ENCODE measurements at places on chromosomes 12 and 14.
A peak's percentile ranks its signal among the peaks of the same experiment; 100 is the strongest.

DNA sequence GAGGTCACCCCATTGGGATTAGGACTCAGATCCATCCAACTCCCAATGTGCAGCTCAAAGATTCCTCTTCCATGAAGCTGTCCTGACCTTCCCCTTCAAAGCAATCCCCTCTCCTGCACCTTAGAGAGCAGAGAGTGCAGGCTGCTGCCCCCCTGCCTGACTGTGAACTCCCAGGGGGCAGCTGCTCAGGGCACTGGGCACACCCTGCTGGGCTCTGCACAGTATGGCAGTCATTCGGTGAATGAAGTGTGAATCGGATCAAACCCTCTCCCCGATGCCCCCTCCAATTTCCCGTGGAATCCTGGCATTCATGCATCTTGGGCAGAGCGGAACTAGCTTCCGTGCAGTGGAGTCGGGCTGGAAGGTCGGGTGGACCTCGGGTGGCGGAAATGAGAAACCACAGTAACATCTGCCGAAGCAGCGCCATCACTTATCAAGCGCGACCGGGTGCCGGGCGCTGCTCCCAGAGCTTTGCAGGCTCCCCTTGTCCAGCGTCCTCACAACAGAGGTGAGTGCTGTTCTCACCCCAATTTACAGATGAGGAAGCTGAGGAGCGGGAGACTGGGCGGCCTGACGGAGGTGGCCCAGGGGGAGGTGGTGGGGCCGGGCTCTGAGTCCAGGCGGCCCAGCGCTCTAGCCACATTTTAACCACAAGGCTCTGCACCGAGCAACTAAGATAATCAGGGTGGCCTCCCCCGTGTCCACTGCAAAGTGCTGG lies 14.7 kb downstream of the GALNT9 start:
- no peak for DNase-seq

DNA sequence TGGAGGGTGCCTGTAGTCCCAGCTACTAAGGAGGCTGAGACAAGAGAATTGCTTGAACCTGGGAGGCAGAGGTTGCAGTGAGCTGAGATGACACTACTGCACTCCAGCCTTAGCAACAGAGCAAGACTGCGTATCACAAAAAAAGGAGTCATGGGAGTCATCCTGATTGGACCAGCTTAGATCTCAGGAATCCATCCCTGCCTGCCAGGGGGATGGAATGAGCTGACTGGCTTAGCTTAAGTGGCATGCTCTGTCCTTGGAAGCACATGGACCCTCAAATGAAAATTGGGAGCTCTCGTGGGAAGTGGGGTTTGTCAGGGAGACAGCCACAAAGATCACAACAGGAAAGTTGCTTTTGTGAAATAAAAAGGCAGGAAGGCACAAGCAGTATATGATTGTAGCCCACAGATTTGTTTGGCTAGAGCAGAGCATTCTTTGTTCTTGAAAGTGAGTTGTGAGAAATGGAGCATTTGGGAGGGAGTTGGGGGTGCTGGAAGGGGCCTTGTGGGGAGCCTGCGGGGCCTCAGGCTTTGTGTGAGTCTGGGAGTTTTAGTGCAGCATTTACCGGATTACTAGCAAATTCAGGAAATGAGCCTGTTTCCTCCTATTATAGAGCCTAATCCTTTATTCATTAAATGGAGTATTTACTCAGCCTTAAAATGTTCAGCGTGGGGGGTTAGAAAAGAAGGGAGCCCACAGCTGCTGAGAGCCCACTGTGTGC lies 30.7 kb downstream of the DGLUCY start:
- no peak for DNase-seq

DNA sequence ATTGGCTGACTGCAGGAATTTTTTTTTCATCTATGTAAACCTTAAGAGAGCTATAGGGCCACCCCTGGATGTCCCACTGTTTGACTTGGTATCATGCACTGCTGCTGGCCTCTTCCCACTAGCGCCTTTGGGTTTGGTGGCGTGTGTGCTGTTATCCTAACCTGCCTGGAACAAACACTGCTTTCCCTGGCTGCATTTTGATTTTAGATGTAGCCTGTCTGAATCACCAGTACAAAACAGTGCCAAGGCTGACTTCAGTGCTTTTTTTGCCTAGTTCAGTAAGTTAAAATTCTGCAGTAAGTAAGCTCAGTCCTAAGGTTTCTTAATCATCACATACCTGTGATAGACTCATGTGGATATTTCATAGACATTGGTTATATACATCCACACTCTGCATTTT lies 99.2 kb downstream of the EML1 start:
- DNase-seq: no peak

GRCh38 chr12:77686760-77687159 lies 143.9 kb upstream of the NAV3 start:
- no peak for DNase-seq

- no peak for DNase-seq
Measured at GRCh38 chr12:77685112-77685511, 145.6 kb upstream of the NAV3 start.

DNA sequence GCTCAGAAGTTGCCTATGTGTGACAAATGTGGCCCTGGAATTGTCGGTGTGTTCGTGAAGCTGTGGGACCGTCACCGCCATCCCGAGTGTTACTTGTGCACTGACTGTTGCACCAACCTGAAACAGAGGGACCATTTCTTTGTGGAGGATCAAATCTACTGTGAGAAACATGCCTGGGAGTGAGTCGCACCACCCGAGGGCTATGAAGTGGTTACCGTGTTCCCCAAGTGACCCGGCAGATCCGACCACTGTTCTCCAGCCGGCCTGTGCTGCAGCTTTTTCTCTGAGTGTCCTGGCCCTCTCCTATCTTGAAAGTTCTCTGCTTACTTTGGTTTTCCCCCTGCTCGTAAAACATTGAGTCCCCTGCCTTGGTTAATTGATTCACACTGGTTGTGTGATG lies 65.3 kb downstream of the VCPKMT start:
- no peak for DNase-seq

DNA sequence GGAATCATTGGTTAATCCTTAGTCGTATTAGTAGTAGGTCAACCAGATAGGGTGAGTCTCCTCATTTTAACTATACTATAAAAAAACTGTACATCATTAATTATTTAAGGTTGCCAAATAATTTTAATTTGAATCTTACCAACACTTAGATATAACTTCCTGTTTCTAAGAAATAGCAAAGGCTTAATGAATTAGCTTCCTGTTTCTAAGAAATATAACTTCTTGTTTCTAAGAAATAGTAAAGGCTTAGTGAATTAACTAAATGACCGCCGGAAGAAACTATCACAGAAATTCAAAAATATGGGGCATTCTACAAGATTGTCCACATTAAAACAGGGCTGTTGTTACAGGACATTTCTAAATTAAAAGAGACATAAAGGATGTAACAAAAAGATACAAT lies 392.9 kb upstream of the FOXG1 start:
- DNase-seq: no peak

DNA sequence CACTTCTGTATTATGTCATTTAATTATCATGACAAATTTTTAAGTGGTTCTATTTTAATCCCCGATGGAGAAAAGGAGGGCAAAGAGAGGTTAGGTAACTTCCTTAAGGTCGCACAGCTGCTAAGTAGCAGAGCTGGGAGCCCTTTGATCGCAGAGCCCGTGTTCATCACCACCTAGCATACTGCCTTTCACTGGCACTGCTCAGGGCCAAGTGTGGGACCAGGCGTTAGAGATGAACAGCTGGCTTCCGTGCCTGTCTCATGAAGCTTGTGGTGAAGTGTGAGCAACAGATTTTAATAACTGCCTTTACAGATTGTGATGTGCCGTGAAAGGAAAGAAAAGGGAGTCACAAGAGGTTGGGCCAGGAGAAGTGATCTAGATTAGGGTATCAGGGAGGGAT lies 273.6 kb downstream of the AKAP6 start:
- DNase-seq: no peak

- DNase-seq: no peak
Measured at GRCh38 chr12:6925540-6926279, 2.0 kb upstream of the ATN1 start.

DNA sequence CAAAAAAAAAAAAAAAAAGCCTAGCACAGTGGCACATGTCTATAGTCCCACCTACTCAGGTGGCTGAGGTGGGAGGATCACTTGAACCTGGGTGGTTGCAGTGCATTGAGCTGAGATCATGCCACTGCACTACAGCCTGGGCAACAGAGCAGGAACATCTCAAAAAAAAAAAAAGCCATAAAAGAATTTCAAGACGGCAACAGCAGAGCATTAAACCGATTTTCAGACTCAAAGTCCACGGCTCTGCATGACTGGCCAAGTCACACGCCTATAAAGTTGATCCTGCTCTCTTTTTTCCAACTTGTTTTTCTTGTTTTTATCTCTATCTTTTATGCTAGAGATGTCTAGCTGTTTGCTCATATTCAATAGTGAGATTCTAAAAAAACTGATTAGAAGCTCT lies 45.3 kb downstream of the FBXO34 start:
- DNase-seq: no peak

GRCh38 chr14:42307239-42307825 lies 700.7 kb downstream of the LRFN5 start:
- DNase-seq: no peak

DNA sequence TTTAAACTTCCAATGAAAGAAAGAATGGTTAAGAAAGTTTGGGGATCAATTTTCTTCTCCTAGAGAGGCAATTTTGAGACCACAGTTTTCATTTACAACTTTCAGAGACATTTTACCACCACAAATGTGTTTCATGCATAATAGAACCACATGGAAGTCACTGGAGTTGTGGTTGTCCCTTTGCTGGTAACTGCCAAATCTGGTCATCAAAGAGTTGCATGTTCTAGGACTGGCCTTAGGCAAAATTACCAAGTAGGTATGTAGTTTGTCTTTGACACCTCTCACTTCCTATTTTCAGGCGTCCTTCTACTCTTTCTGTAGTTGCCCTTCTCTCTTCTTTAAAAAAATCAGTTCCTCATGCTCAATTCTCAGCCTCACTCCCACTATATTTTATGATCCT lies 54.3 kb upstream of the TMX1 start:
- DNase-seq: no peak

DNA sequence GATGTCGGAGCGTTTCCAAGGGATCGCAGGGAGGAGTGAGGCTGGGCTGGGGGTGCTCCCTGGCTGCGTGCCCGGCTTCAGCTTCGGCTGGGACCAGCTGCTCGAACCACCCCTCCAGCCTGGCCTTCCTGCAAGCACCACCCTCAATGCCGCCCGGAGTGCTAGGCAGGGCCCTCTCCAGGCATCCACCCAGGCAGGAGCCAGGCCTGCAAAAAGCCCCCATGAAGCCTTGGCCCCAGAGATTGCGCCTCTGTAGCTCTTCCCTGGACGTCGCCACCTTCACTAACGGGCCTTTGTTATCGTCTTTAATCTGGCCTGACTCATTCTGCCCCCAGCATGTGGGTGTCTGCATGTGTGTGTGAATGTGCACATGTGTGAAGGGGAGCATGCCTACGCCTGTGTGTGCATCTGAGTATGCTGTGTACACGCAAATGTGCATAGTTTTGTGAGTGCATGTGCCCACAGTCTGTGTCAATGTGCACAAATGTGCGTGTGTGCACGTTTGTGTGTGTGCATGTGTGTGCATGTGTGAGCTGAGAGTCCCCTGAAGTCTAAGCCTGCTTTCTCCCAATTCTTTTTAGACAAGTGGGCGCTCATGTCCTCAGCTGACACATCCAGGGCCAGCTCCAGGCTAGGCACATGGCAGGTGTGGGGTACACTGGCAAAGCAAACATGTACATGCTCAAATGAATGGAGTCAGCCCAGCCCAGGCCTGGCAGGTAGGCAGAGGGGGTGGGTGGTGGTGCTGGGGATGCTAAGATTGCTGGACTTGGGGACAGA lies 195.4 kb upstream of the C14orf180 start:
- peak; percentile 9 for DNase-seq

DNA sequence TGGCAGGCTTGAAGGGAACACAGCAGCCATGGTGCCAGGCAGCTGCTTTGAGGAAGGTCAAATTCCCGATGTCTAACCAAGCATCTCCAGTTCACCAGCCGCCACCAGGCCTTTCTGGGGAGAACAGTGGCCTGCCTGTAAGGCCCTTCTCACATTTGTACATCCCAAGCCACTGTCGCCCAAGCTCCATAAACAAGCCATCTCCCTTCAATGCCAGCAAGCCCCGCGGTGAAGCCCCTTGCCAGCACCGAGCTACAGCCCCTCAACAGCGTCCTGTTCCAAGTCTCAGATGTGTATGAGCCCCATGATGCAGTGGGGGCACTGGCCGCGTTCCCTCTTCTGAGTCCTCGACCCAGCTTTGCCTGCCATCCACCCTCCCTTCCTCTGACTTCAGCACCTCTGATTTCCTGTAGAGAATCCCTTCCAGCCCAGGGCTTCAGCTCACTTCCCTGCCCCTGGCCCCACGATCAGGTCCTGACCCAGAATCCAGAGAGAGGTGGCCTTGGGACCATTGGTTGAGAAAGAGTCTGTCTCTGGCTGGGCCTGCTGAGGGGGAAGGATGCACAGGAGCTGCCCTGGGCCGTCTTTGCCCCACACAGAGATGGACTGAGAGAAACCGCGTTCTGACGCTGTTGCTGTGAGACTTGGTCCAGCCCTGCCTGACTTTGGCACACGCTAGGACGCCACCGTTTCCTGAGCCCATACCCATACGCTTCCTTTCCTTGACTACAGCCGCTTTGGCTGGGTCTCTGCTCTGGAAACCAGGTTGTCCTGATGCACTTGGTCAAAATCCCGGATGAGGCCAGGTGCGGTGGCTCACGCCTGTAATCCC lies 1.9 kb upstream of the MMP17 start:
- DNase-seq: no peak

GRCh38 chr14:68788996-68789820 lies 3.7 kb downstream of the ZFP36L1 start:
- DNase-seq: peak; percentile 89

DNA sequence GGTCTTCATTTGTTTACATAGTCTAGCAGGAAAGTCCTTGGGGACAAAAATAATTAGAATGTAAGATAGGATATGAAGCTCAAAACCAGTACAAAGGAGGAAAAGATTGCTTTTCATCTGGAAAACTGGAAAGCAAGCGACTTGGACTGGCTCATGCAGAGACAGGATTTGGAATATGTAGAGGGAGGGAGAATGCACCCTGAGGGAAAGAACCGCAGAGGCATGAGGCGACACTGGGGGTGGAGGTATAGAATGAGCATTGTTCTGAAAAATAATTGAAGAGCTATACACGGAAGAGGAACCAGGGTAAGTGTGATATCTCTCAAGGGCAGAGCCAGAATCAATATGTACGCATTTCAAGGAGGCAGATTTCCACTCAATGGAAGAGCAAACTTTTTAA lies 85.5 kb downstream of the PLEKHG3 start:
- DNase-seq: no peak

GRCh38 chr14:90299408-90299807 lies 32.3 kb downstream of the NRDE2 start:
- no peak for DNase-seq

DNA sequence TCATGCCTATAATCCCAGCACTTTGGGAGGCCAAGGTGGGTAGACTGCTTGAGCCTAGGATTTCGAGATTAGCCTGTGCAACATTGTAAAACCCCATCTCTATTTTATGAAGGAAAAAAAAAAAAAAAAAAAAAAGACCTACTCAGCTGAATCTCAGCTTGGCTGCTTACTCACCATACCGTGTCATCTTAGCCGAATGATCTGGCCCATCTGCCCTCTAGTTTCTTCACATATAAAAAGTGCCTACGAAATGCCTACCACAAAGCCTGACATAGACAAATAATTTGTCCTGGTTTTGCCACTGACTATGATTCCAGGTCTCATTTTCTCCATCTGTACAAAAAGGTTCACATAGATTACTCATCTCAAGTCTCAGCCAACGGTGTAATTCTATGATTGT lies 10.1 kb downstream of the DIABLO start:
- no peak for DNase-seq

Data from activated naive CD4-positive, alpha-beta T cell treated with anti-CD3 and anti-CD28 coated beads, Interleukin-2, amount 50 U/mL, for 16 hours (primary cell).